ENCODE measurements at places on chromosomes 4 and X.

GRCh38 chr4:90876296-90876695 is 749.1 kb downstream of the CCSER1 start:
- no peaks in the 10 kb centered on the region for H3K36me3 ChIP-seq
- no peak for DNase-seq
- H3K27ac ChIP-seq, result no peak overlapping the region
- H3K4me3 ChIP-seq, result no peak overlapping the region
- H3K27me3 ChIP-seq, result no peaks in the 10 kb centered on the region

DNA sequence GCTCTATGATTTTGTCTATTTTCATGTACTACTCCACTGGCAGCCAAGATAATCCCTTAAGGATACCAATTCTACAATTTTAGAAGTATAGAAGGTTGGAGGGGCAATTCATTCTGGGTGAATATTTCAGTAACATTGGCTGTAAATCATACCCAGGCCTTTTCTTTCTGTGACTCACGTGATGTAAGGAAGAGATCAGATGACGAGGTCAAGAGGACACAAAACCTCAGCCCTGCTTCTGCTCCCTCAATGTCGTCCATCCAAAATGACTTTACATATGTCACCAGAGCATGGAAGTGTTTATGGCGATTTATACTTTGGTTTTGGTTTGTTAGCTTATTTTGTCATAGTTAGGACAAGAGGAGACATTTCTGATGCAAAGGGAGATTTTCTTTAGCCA is 70.7 kb upstream of the SLC4A4 start:
- no peak for DNase-seq
- no peaks in the 10 kb centered on the region for H3K36me3 ChIP-seq
- H3K4me3 ChIP-seq, result no peak overlapping the region
- peaks cover 16% of the 10 kb centered on the region for H3K4me1 ChIP-seq
- no peaks in the 10 kb centered on the region for H3K27me3 ChIP-seq

- no peaks in the 10 kb centered on the region for H3K36me3 ChIP-seq
- H3K27me3 ChIP-seq, result no peaks in the 10 kb centered on the region
- peak overlapping the region; percentile 98 for H3K27ac ChIP-seq
- H3K4me3 ChIP-seq, result peak overlapping the region; percentile 57
- peak; percentile 71 for DNase-seq
- H3K4me1 ChIP-seq, result peaks cover 4% of the 10 kb centered on the region
These were observed 339 bp downstream of the CUL4B start for GRCh38 chrX:120560405-120560841.

GRCh38 chr4:15717086-15717485 is 14.2 kb downstream of the BST1 start:
- DNase-seq, result no peak
- no peaks in the 10 kb centered on the region for H3K36me3 ChIP-seq
- H3K4me3 ChIP-seq, result no peak overlapping the region
- H3K27ac ChIP-seq, result no peak overlapping the region
- H3K27me3 ChIP-seq, result no peaks in the 10 kb centered on the region

DNA sequence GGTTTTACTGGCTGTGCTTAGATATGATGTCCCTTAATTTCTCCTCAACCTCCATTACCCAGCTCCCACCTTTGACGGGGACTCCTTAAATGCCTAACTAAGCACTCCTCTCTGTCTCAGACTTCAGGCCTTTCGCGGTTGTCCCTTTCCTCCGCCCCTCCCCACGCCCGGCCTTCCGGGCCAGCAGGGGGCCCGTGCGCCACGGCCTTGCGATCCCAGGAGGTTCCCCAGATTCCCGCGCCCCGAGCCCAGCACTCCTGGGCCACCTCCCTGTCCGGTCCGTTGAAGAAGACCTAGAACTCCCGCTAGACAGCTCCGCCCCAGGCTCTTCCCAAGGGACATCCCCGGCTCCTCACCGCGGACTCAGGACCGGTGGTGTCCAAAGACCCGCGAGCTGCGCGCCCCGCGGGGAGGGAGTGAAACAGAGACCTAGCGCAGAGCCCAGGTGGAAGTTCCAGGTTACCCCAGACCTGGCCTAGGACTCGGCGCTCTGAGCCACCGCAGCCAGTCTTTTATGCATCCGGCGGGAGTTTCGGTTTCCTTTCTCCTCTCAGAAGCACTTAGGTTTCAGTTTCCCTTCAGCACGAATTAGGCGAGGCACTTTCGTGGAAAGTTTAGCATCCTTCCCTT is at the start of gene DDX60:
TSS of gene DDX60 (minus strand) at position 487 of the 630 bp plus-strand sequence. CDS start 7,493 bp downstream, outside the sequence.
- no peaks in the 10 kb centered on the region for H3K4me1 ChIP-seq
- peak within 1 kb of the TSS; percentile 98 for H3K27ac ChIP-seq
- peak within 1 kb of the TSS; percentile 74 for H3K4me3 ChIP-seq

DNA sequence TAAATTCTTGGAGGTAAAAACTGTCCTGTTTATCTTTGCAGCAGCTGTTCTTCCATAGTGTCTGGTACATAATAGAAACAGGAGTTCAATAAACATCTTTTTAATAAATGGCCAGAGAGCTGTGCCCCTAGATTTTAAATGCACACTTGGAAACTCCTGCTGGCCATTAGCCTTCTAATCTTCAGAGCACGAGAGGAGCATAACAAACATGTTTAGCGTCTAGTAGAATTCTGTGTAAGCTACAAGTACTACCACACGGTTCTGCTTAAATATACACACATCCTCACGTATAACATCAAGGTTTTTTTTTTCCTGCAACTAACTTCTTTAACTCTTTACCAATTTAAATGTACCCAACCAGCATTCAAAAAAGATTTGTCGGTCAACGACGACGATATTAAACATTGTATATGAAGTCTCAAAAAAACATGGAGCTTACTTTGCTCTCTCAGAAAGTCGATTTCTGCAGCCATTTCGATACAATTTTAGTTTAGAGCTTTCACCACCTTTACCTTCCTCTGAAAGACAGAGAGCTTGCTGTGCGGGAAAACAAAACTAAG is 628 bp downstream of the SCLT1 start:
- peak; percentile 59 for DNase-seq
- H3K36me3 ChIP-seq, result no peaks in the 10 kb centered on the region
- H3K4me3 ChIP-seq, result peak overlapping the region; percentile 62
- H3K4me1 ChIP-seq, result peaks cover 39% of the 10 kb centered on the region
- no peaks in the 10 kb centered on the region for H3K27me3 ChIP-seq
- peak overlapping the region; percentile 99 for H3K27ac ChIP-seq

GRCh38 chrX:74535408-74536151 is 78.8 kb downstream of the RLIM start:
- H3K4me1 ChIP-seq, result no peaks in the 10 kb centered on the region
- peak overlapping the region; percentile 77 for H3K27ac ChIP-seq
- peaks cover 7% of the 10 kb centered on the region for H3K36me3 ChIP-seq
- DNase-seq, result peak; percentile 88
- no peaks in the 10 kb centered on the region for H3K27me3 ChIP-seq

GRCh38 chrX:15600745-15601144 is at the start of gene ACE2:
Gene ACE2, minus strand, starts transcription at chrX:15600960. Its CDS starts 49 bp downstream, at chrX:15600911.
- no peak for DNase-seq
- no peak within 1 kb of the TSS for H3K4me3 ChIP-seq
- no peaks in the 10 kb centered on the region for H3K4me1 ChIP-seq
- H3K27me3 ChIP-seq, result no peaks in the 10 kb centered on the region
- no peaks in the 10 kb centered on the region for H3K36me3 ChIP-seq
- no peak within 1 kb of the TSS for H3K27ac ChIP-seq

DNA sequence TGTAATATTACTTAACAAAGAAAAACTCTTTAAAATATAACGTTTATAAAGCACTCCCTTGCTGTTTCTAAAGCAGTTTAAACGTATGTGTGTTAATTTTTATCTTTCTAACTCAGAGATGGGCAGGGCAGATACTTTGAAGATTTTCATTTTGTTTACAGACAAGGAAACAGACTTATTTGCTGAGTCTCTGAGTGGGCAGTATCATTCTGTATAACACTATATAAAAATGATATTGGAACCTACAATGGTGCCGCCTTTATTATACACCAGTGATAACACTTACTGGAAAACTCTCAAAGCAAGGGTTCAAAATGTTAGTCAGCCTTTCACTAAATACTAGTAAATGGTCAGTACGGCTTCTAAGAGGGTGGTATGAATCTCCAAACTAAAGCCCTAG is 193.4 kb downstream of the NR3C2 start:
- DNase-seq, result no peak
- no peak overlapping the region for H3K4me3 ChIP-seq
- H3K36me3 ChIP-seq, result no peaks in the 10 kb centered on the region
- no peaks in the 10 kb centered on the region for H3K4me1 ChIP-seq
- no peaks in the 10 kb centered on the region for H3K27me3 ChIP-seq
- no peak overlapping the region for H3K27ac ChIP-seq

GRCh38 chr4:99339172-99339571 is 13.4 kb downstream of the ADH1C start:
- H3K4me1 ChIP-seq, result no peaks in the 10 kb centered on the region
- no peak overlapping the region for H3K4me3 ChIP-seq
- H3K27me3 ChIP-seq, result no peaks in the 10 kb centered on the region
- peaks cover 14% of the 10 kb centered on the region for H3K36me3 ChIP-seq

DNA sequence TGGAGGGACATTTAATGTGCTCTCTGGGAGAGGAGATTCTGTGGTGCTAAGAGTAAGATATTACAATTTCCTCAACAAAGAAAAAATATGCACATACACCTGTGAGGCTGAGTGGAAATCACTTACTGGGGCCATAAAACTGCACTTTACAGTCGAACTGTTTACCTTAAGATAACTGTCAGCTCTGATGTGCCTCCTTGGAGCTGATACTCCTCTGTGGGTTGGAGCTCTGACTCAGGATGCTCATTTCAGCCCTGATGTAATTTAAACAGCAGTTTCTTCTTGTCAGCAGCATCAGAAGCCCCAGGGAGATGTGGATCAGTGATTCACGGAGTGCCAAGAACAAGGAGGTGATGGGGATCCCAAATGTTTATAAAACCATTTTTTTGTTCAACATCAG is 241.9 kb upstream of the SFRP2 start:
- no peak overlapping the region for H3K27ac ChIP-seq
- H3K36me3 ChIP-seq, result no peaks in the 10 kb centered on the region
- H3K27me3 ChIP-seq, result no peaks in the 10 kb centered on the region
- no peak overlapping the region for H3K4me3 ChIP-seq

DNA sequence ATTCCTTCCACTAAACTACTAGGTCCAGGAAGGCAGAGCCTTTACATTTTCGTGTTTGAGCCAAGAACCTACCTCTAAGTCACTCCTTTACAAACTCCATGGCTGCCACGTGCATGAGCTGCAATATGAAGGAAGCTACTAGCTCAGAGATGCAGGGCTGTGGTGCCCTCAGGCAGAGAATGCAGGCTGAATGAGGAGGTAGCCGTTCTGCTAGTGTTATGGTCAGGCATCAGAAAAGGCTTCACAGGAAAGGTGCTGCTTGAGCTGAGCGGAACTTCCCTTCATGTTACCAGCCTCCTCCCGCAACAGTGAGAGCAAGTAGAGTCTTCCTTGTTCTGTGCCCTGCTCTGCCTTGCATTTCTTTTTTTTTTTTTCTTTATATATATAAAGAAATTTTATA is 148.3 kb upstream of the PACRGL start:
- no peaks in the 10 kb centered on the region for H3K4me1 ChIP-seq
- no peak overlapping the region for H3K4me3 ChIP-seq
- H3K36me3 ChIP-seq, result no peaks in the 10 kb centered on the region
- DNase-seq, result no peak
- H3K27me3 ChIP-seq, result no peaks in the 10 kb centered on the region
- no peak overlapping the region for H3K27ac ChIP-seq

All from stomach (tissue), 19 donors.